ENCODE measurements at places on chromosomes 12 and 14.

- no peak for DNase-seq
Measured at GRCh38 chr14:54556535-54556934, 10.4 kb upstream of the SAMD4A start.

- peak; percentile 33 for DNase-seq
Measured at GRCh38 chr12:90245391-90245790, 536.8 kb upstream of the ATP2B1 start.

DNA sequence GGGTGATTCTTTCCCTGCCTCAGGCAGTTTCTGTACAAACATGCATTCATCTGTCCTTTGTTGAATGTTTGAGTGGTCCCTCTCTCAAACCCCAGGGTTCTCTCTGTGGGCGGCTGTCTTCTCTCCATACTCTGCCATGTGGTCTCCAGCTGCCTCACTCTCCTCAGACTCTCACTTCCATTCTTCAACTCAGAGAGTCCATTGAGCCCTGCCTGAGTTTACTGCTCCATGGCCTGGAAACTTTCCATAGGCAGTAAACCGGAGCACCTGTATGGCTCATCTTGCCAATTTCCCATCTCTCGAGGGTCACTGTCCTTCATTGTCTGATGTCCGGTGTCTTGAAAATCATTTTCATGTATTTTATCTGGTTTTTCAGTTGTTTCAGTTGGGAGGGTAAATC lies 11.3 kb downstream of the C14orf132 start:
- no peak for DNase-seq

- peak; percentile 72 for DNase-seq
Measured at GRCh38 chr12:13094367-13094766, 9.1 kb downstream of the GSG1 start.

DNA sequence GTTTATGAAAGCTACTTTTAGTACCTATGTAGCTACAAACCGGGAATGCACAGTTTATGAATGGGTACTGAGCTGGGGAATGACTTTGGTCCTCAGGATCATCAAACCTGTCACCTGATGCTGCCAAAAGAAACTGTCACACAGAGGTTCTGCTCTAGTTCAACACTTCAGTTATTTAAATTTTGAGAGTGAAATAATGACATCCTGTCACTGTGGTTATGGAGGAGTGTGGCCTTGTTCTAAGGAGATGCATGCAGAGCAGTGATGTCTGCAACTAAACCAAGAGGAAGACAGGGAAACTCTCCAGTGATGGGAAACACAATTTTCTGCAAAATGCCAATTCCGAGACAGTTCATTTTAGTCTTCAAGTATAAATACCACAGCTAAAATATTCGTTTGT lies 4.8 kb upstream of the AEBP2 start:
- DNase-seq, result no peak

DNA sequence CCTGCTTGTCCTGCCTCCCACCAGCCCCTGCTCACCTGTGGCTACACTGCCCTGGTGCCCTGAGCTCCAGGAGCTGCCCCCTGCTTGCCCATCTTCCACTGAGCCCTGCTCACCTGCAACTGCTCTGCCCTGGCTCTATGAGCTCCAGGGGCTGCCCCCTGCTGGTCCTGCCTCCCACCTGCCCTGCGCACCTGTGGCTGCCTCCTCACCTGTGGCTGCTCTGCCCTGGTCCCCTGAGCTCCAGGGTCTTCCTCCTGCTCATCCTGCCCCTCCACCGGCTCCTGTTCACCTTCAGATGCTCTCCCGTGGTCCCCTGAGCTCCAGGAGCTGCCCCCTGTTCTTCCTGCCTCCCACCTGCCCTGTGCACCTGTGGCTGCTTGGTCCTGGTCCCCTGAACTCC lies 247.6 kb downstream of the TMEM121 start:
- no peak for DNase-seq

GRCh38 chr14:38828183-38828827 lies 274.7 kb downstream of the SEC23A start:
- no peak for DNase-seq

DNA sequence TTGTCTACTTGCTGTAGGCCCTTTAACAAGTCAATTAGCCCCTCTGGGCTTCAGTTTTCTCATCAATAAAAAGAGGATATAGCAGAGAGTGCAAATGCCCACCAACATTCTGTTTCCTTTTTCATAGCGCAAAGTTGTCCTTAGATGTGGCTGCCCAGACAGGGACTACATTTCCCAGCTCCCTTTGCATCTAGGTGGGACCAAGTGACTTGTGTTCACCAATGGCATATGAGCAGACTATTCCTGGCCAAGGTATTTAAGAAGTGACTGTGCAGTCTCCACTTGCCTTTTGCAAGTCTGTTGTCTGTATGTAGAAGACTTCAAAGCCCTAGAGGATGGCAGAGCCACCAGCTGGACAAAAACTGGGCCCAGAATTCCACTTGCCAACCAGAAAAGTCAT lies 59.7 kb downstream of the DAO start:
- DNase-seq, result peak; percentile 8

DNA sequence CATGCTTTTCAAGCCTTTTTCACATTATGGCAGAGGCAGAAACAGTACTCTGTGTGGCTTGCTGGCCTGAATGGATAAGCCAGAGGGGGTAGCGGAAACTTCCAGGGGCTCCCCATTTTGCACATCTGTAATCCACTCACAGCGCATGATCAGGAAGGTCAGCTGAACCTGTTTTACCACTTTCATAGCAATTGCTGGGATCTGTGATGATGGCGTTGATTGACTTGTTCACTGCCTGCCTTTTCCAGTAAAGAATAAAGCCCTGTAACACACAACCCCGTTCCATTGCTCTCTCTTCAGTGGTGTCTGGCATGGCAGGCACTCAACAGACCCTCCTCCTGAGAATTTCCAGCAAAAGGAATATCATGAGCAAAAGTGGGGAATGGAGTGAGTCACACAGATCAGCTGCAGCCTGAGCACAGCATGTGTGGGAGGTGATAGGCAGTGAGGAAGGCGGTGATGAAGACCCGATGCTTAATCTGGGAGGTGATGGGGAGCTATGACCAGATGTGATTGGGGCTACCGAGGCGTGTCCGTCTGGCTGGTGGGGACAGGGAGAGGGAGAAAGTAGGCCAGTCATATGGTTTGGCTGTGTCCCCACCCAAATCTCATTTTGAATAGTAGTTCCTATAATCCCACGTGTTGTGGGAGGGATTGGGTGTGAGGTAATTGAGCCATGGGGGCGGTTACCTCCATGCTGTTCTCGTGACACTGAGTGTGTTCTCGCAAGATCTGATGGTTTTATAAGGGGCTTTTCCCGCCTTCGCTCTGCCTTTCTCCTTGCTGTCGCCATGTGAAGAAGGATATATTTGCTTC lies 44.7 kb upstream of the CHST11 start:
- no peak for DNase-seq

GRCh38 chr12:57489157-57489641 lies 1.3 kb downstream of the MARS1 start:
- no peak for DNase-seq

GRCh38 chr14:77025744-77026165 lies 2.8 kb downstream of the IRF2BPL start:
- no peak for DNase-seq

DNA sequence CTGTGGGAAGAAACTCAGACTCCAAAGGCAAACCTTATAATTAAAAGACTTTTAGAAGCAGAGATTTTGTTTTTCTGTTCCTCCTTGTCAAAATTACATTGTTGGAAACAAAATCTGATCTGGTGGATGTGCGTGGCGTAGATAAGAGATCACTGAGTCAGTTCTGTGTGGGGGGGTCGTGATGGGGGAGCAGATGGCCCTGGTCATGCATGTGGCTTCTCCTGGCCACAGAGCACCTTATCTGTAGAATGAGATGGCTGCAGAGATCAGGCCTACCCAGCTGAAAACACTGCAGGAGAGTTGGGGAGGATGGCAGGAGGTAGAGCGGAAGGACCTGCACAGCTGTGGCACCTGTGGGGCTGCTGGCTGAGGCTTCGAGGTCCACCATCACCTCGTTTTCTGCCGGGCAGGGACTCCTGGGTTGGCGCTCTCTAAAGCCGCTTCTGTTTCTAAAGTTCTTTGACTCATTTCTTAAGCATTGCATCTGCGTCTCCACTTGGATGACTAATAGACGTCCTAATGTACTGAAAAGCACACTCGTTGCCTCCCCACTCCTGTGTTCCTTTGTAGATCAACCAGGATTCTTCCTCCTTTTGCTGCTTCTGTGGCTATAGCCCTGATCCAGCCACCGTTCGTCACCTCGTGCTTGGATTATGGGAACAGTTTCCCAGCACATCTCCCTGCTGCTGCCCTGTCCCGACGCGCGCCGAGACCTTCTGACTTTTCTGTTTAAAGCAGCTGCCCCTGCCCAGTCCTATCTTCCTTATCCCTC lies 93.4 kb downstream of the TSPAN9 start:
- DNase-seq, result peak; percentile 67

- DNase-seq, result no peak
Measured at GRCh38 chr12:49954863-49955830, 4.6 kb downstream of the AQP2 start.

DNA sequence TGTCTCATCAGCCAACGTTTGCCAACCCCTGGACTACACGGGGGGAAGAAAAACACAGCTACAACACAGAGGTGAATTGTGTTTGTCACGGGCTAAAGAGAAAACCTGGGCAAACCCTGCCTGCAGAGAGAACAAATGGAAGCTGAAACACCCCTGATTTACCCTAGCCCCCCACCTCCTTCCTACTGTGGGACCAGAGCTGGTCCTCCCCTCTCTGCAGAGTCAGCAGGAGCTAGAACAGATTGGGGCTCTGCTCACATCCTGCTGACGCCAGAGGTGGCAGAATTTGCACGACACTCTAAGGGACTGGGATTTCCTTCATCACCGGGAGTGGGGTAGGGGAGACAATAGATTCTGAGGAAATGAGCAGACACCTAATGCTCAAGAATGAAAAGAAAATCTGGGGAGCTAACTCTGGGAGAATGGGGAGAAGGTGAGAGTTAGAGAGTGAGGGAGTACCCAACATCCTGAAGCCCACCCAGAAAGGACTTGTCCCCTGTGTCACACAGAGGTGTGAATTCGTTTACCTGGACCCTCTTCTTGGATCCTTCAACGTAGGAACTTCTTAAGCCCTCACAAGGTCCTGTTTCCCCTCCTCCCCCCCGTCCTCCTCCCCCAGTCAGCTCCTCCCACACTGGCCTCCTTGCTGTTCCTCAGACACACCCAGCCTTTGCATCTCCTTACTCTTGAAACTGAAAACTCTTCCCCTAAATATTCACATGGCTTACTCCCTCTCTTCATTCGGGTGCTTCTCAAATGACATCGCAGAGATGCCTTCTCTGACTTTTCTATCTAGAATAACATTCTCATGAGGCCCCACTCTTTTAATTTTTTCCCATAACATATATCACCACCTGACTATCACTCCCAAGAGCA lies 26.2 kb upstream of the CDKN3 start:
- DNase-seq, result no peak

GRCh38 chr12:103908246-103908541 lies 22.0 kb upstream of the HSP90B1 start:
- no peak for DNase-seq

- DNase-seq, result no peak
Measured at GRCh38 chr12:75491169-75491568, 10.6 kb downstream of the GLIPR1 start.

GRCh38 chr14:104856869-104857860 lies 7.9 kb upstream of the CEP170B start:
- DNase-seq, result no peak

GRCh38 chr12:43044241-43044640 lies 454.7 kb upstream of the PRICKLE1 start:
- DNase-seq, result peak; percentile 4

GRCh38 chr12:30613119-30613830 lies 82.4 kb downstream of the IPO8 start:
- peak; percentile 83 for DNase-seq

- DNase-seq, result no peak
Measured at GRCh38 chr14:99267381-99267780, 4.6 kb downstream of the BCL11B start.

DNA sequence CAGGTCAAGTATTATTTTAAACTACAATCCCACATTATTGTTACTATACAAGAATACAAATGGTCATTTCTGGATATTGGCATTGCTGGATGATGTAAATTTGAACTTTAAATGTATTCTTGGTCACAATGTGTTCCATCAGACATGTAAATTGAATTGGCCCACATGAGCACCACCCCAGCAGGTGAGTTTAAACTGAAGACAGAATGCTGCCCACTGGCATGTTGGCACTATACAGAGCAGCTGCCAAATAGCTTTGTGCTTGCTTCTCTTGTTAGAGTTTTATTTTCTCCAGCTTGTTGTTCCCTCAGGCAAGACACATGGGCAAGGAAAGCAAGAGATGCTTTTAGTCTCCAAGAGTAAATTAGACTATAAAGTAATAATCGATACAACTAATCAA lies 98.6 kb downstream of the C12orf50 start:
- no peak for DNase-seq

- DNase-seq, result no peak
Measured at GRCh38 chr12:67790660-67791059, 142.1 kb downstream of the DYRK2 start.

DNA sequence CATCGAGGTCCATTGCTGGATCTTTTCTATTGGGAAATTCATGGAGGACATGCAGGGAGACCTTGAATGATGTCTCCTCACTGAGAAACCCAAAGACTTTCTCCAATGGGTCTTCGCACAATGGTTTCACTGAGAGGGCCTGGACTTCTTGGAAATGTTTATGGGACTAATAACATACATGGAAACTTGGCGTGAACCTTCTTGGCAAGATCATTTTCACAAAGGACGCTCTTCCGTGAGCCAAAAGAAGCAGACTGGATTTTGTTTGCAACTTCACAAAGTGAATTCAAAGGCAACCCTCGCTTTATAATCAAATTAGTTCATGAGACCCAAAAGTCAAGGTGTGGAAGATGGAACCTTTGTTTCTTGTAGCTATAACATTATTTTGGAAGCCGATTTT lies 154.4 kb downstream of the TMEM132C start:
- DNase-seq, result no peak

- DNase-seq, result no peak
Measured at GRCh38 chr14:99991331-99991730, 73.9 kb upstream of the EVL start.

DNA sequence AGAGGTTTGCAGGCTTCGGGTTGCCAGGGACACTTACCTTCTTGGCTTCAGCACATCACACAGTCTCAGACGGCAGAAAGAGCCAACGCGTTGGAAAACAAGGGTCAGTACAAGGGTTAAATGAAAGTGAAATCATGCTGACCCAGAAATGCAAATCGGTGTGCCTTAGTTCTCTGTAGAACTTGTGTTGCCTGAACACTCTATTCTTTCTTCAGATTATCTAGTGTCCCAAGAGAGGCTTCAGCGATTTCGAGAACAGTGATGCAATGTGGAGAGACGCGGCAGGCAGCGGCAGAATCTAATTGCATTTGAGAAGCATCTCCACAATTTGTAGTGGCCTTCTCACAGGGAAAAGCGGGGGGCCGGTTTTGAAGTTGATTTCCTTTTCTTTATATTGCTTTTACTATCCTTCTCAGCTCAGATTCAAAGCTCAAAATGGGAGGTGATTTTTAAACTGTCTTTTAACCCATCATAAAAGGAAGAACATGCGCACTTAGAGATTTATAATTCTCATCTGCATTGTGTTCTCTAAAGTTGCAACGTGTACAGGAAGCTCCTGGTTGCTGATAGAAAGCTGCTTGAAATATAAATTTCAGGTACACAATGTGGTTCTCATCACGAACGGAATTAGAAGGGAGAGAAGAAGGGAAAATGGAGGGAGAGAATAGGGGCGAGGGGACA lies 67.8 kb upstream of the EGLN3 start:
- DNase-seq, result peak; percentile 34

GRCh38 chr14:74014299-74014698 lies 4.8 kb downstream of the ENTPD5 start:
- DNase-seq, result no peak

Measured in fibroblast of the aortic adventitia (primary cell).